ENCODE measurements at places on chromosomes 12 and 14.

DNA sequence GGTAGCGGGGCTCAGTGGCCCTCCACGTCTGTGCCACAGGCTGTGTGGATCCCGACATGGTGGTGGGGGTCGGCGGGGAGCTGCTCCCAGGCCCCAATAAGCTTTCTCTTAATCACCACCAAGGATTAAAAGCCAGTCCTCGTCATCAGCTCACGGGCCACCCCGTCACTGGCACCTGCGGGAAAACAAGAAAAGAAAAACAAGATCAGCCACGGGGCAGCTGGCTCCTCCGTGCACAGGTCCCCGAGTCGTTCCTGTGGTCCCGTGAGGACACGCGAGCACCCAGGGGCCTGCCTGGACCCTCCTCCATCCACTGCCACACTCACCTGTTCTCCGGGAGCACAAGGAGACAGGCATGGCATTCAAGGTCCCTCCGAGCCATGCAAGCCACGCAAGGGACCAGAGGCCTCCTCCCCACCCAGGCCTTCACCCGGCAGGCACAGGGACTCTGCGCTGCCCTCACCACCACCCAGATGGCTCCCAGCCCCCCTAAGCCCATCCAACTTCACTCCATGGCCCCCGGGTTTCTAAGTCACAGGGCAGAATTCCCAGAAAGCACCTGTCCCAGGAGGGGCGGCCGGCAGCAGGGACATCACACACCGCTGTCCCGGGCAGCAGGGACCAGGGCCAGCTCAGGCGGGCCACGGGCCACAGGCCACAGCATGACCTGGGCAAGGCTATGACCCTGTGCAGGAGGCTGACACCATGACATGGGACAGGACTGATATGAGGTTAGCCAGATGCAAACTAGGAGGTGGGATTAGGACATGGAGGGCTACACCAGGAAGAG, 72.0 kb downstream of the NCOR2 start:
- no peak for DNase-seq

GRCh38 chr12:2609020-2609419, 185.8 kb upstream of the FKBP4 start:
- no peak for DNase-seq

DNA sequence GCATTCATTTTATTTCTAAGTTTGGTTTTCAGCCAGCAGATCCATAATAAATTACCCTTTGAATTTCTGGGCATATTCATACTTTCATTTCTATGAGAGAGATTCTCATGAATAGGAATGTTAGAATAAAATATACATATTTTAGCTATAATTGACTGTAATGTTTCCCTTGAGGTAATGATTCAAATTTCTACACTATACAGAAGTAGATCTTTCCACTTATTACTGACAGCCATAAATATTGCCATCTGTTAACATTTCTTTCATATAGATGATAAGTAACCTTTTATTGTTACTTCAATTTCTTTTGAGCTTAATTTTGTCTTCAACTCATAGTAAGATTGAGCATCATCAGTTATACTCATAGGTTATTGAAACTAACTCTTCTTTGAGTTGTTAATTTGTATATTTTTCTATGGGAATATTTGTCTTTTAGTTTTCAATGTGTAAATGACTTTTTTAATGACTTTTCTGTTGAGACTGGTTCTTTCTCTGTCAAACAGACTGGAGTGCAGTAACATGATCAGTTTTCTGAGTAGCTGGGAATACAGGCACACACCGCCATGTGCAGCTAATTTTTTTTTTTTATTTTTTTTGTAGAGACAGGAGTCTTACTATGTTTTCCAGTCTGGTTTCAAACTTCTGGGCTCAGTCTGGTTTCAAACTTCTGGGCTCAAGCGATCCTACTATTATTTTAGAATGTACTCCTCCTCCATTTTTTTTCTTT, 991.6 kb downstream of the SLC6A15 start:
- DNase-seq, result no peak

DNA sequence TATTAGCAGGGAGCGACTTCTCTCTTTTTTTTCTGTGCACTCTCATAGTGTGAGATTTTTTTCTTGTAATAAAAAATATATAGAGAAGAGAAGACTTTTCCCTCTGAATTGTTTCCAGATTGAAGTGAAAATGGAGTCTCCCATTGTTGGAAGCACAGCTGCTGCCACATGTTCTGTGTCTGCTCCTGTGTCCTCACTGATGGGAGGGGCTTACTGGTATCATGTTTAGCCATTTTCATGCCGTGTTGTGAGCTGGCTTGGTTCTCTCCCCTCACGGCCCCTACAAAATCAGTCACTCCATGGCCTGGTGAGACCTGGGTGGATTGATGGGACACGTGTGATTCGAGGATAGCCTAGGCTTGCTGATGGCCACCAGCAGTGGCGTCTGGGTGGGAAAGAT, 379.7 kb upstream of the DDHD1 start:
- DNase-seq, result no peak

DNA sequence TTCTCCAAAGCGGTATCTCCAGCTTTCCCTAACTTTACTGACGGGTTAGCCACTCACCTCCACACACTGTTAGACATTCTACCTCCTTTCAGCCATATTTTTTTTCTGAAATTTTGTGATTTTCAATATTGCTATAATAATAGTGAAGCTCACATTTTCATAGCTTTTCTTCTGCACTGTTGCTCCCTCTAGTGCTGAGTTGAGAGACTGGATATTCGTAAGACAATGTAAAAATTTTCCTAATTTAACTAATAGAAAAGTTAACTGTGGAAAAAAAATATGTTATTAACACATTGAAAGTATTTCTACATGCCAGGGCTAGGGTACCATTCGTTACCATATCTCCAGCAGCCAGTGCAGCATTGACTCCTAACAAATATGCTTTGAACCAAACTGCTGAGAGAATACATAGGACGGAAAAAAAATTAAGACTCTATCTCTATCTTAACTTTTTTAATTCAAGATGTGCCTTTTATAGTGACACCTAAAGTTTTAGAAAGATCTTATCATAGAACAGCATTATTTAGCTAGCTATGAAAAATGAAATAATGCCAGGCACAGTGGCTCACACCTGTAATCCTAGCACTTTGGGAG, 48.7 kb upstream of the ABCC9 start:
- no peak for DNase-seq

DNA sequence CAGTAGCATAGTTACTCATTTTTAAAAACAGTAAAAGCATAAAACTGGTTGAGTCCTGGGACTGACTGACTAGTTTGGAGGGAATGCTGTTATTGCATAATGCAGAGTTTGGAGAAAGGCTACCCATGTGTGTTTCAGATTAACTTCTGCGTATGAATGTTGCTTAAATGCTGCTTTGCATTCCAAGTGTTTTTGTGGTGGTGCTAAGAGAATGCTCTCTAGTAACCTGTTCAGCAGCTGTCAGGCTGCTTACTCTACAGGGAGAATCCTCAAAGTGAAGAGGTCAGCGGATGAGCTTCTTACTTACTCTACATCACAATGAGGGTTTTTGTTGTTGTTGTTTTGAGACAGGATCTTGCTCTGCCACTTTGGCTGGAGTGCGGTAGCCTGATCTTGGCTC, 4.3 kb downstream of the DLST start:
- DNase-seq, result no peak

- no peak for DNase-seq
These were observed 19.0 kb downstream of the MLXIP start for GRCh38 chr12:122097584-122097926.

DNA sequence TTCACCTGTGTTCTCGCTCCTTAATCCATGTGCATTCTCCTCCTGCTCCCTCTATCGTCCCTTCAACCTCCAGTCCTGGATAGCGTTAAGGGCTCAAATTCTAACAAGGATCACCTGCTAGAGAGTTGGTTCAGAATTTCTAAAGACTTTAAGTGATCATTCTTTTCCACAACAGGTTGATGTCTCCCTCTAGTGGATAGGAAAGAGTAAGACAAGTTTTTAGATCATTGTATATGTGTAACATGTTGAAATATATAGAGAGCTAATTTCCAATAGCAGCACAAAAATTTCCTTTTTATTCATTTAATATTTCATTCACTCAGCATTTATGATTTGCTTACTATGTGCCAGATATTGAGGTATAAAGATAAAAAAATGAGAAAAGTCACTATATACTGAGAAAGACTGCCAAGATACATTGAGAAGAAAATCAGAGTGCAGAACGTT, 9.3 kb upstream of the ESR2 start:
- no peak for DNase-seq
